GM23338 (cell line): ENCODE measurements at places on chromosomes 2 and 18. TPM values are rescaled to one million over a fixed set of nuclear protein-coding genes. Genes with fewer than 3 reads are reported as not detected.

ALPI gene
- polyA plus RNA-seq = not detected in 2 replicates

OTOS gene
- 0.40 TPM in 1 of 2 replicates, not detected in the other for polyA plus RNA-seq

LRATD1 gene
- polyA plus RNA-seq = 1.8 and 2.7 TPM in 2 replicates

CDH20 gene
- not detected in 2 replicates for polyA plus RNA-seq

XIRP2 gene
- polyA plus RNA-seq = 0.10 and 0.31 TPM in 2 replicates

TUBB8B gene
- 0.74 and 1.2 TPM in 2 replicates for polyA plus RNA-seq

ERMN gene
- polyA plus RNA-seq = 0.17 and 0.44 TPM in 2 replicates

CFAP65 gene
- polyA plus RNA-seq = 0.37 and 0.74 TPM in 2 replicates

FRZB gene
- 1.2 and 1.5 TPM in 2 replicates for polyA plus RNA-seq

SERPINB11 gene
- polyA plus RNA-seq = not detected in 2 replicates

TFCP2L1 gene
- polyA plus RNA-seq = 0.94 and 1.2 TPM in 2 replicates

CYS1 gene
- 0.30 and 0.32 TPM in 2 replicates for polyA plus RNA-seq

ACMSD gene
- polyA plus RNA-seq = 0.11 and 0.24 TPM in 2 replicates

CD226 gene
- 0.19 TPM in 1 of 2 replicates, not detected in the other for polyA plus RNA-seq

MC4R gene
- polyA plus RNA-seq = not detected in 2 replicates

UNC80 gene
- polyA plus RNA-seq = 0.03 and 0.11 TPM in 2 replicates

FAM110C gene
- polyA plus RNA-seq = 7.9 and 9.7 TPM in 2 replicates

TLX2 gene
- 0.16 TPM in 1 of 2 replicates, not detected in the other for polyA plus RNA-seq

NUP35 gene
- 49.9 and 65.3 TPM in 2 replicates for polyA plus RNA-seq

MGAT4A gene
- 2.9 and 4.4 TPM in 2 replicates for polyA plus RNA-seq

HAAO gene
- polyA plus RNA-seq = 2.4 and 3.2 TPM in 2 replicates

FAP gene
- 0.42 TPM in 1 of 2 replicates, not detected in the other for polyA plus RNA-seq

ITGB1BP1 gene
- polyA plus RNA-seq = 47.9 and 63.5 TPM in 2 replicates

SLC9A4 gene
- polyA plus RNA-seq = not detected in 2 replicates

RND3 gene
- polyA plus RNA-seq = 42.3 and 48.2 TPM in 2 replicates

IL1F10 gene
- not detected in 2 replicates for polyA plus RNA-seq
